ENCODE measurements at places on chromosomes 16 and 17.

- DNase-seq, result no peak
Observed at GRCh38 chr17:72176951-72177660, 56.3 kb downstream of the SOX9 start.

DNA sequence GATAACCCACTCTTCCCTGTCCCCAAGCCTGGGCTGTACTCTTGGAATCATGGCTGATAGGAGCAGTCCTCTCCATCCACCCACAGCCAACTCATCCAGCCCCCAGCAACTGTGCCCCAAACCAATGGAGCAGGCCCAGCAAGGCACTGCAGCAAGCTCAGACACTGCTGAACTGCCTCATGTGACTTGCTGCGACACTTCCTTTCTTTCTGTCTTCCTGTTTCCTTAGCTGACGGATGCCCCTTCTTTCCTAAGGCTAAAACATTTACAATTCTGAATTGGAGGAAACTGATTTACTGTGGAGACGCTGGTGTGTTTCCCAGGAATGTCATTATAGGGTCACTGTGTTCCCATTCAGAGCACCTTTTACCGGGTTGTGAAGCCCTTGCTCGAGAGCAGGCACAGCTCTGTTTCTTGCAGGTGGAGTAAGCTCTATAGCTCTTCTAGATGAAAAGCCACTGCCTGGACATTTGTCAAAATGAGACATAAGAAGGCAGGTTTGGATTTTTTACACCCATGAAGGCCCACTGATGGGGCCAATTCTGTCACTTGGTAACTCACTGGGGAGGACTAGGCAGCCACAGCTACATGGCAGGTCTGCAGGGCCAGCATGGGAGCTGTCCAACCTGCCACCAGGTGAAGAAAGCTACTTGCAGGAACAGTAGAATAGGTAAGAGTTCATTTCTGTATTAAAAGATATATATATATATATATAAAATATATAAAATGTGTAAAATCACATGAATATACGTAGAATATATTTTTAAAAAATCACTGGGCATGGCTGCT is 27.4 kb downstream of the TMEM11 start:
- no peak for DNase-seq

DNA sequence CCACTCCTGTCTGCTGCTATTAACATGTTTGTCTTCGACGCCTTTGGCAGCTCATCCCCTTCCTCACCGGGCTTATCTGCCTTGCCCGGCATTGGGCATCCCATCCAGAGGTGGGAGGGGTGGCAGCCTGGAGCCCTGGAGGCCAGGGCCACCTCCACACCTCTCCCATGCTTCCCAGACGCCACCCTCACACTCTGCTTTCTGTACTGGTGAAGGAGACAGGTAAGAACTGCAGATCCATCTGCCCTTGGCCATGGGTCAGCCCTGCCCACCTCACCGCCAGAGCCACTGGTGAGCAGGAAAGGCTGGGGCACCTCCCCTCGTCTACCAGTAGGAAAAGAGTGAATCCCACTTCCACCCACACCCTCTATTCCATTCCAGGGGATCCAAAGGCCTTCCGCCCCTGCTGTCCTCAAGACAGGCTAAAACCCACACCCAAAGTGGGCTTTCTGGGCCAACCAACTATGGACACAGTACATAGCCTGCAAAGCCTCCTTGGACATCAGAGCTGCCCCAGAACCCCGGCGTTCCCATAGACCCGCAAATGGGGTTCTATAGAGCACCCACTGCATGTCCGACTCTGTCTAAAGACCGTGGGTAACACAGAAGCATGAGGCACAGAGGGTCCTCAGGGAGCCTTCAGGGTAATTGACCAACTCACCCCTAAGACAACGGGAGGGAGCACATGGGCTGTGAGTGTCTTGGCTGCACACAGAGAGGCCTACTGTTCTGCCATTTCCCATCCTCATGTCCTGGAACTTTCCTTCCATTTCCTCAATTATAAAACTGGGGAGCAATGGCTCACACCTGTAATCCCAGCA is 23.4 kb upstream of the RBFOX3 start:
- DNase-seq, result no peak

DNA sequence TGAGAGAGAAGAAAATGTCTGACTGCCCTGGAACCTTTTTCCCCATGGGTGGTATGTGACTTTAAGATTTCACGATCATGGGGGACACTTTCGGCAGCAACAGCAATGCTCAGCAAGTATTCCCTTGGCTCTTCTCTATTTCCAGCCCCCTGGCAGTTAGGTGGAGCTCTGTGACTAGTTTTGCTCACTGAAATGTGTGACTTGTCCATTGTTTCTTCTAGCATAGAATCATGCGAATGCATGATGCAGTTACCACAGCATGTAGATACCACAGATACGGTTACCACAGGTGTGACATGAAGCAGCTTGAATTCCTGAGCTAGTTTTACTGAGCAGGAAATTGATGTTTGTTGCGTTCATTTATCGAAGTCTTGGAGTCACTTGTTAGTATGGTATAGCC is 1034.5 kb upstream of the EEF2KMT start:
- no peak for DNase-seq

- DNase-seq, result no peak
Observed at GRCh38 chr16:56880176-56880575, 15.2 kb downstream of the SLC12A3 start.

GRCh38 chr17:35809855-35810461 is 674 bp downstream of the TAF15 start:
- DNase-seq, result no peak

DNA sequence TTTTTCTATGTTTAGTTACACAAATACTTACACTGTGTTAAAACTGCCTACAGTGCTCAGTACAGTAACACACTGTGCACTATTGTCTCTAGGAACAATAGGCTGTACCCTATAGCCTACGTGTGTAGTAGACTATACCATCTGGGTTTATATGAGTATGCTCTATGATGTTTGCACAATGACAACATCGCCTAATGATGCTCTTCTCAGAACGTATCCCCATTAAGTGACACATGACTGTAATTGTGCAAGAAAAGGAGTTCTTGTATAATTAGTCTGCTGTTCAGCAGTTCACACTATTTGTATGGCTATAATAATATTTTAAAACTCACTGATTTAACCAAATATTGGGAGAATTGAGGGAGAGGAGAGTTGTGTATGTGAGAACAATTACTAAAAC is 173.7 kb downstream of the TRIM37 start:
- DNase-seq, result no peak

- DNase-seq, result no peak
Observed at GRCh38 chr17:3990386-3991127, 26.3 kb upstream of the ATP2A3 start.

- DNase-seq, result peak; percentile 42
Observed at GRCh38 chr17:1485423-1486376, 6.8 kb downstream of the MYO1C start.

DNA sequence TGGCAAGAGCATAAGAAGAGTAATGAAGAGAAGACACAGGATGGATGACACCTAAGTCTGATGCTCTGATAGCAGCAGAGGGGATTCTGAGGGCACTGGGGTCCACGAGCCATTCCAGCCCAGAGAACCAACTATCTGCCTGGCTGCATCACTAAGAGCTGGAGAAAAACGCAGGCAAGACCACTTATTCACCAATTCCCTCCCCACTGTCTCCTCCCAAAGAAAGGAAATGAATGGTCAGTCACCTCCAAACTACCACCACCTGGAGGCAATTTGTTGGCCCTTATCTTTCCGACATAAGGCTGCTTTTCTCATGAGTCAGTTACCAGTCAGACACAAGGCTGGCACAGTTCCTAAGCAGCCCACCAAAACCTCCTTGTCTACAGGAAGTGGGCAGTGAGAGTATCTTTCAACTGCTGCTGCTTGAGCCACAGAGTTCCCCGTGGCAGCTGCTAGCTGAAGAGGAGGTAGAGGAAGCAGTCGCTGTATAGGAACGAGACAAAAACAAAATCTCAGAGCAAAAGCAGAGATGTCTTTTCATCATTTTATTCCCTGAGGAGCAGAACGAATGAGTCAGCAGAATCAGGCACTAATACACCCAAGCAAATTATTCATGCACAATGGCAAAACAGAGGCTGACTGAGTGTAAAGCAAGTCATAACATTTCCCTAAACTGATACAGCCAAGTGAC is 111.1 kb downstream of the SMG6 start:
- DNase-seq, result peak; percentile 91

GRCh38 chr17:17179371-17179827 is 26.7 kb downstream of the PLD6 start:
- DNase-seq, result no peak

DNA sequence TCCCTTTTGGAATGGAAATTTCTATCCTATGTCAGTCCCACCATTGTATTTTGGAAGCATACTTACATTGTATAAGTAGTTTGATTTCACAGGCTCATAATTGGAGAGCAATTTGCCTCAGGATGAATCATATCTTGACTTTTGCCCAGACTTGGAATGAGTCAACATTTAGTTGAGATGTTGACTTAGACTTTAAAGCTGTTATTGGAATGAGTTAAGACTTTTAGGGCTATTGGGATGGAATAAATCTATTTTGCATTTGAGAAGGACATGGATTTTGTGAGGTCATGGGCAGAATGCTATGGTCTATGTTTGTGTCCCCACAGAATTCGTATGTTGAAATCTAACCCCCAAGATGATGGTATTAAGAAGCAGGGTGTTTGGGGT is 12.2 kb upstream of the ZNF594 start:
- no peak for DNase-seq

GRCh38 chr16:66332634-66333610 is 33.6 kb upstream of the CDH5 start:
- DNase-seq, result no peak

All from hematopoietic multipotent progenitor cell treated with erythropoietin and hydrocortisone succinate and interleukin-3 and kit ligand, for 8 days (in vitro differentiated cells).